ENCODE measurements at places on chromosomes 1 and 21.

DNA sequence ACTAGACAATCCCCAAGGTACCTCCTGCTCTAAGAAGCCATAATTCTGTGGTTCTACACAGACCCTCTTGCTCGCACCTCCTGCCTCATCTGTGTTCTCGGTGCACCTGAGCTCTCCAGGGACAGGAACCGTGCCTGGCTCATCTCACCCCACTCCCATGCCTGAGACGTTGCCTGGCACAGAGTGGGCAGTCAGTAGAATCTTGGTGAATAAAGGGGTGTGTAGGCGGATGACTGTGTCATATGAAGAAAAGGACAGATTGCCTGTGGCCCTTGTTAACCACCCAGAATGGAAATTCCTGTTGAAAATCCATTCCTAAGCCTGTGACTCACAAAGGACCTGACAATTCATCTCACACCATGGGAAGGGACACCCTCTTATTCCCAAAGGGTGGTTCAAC lies 92.9 kb downstream of the KCNN3 start:
- DNase-seq = no peak

GRCh38 chr1:78676347-78676982 lies 26.8 kb downstream of the IFI44 start:
- DNase-seq = peak; percentile 26

DNA sequence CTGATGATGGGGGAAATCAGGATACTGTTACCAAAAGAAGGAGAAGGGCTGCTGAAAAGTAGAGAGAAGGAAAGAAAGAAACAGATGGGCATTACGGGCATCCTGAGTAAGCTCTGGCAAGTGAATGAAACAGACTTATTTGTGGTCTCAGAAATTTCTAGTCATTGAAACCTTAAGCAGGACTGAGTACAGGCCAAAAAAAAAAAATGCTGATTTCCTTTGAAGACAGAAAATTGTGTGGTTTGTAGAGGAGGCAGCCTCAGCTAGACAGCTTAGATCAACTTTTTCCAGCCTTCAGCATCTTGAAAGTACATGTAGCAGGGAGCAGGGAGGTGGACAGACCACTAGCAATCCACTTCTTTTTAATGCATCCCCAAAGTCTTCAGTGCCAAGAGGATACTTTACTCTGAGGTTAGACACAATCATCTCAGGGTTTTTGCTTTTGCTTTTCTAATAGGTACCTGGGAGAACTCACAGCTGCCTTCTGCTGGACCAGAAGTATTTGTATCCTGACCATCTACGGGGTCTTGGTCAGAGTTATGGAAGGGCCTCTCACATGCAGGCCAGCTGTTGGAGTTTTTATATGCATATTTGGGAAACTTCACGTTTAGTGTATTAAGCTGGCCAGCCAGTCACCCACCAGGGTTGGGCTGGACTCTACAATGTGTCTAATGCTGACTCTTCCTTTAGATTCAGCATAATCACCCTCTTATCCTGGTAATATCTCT lies 10.6 kb upstream of the CAPZB start:
- DNase-seq = no peak

DNA sequence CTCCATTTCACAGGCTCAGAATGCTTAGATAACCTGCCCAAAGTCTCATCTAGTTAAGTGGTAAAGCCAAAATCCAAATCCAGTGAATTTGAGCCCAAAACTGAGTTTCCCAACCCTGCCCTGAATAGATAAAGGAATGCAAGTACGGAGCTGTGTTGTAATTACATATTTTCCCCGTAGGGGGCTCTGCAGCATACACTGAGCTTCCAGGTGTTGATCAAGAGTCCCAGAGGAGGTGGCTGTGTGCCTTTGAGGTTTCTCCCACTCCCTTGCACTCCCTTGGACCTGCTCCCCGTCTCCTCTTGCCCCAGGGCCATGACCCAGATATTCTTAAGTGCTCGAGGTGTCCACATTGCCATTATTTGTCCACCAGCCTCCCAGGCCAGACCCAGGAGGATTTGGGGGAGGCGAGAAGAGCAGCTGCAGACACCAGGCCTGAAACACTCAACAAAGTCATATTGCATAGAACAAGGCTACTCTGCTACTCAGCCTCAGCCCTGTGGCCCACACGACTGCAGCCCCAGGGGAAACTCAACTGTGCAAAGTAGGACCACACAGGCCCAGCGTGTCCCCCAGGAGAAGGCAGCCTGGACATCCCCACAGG lies 18.4 kb upstream of the LY9 start:
- DNase-seq = peak; percentile 47

- peak; percentile 51 for DNase-seq
These were observed at the start of gene RPS6KA1 for GRCh38 chr1:26529655-26530409. Gene RPS6KA1 (plus strand): TSS chr1:26529761. CDS start chr1:26529921, 160 bp downstream.
